ENCODE measurements at places on chromosomes 4 and X.
A peak's percentile ranks its signal among the peaks of the same experiment; 100 is the strongest.

- no peak for DNase-seq
These were observed 107.7 kb downstream of the CAMK2D start for GRCh38 chr4:113653871-113654270.

- DNase-seq = no peak
These were observed 80.4 kb downstream of the WFS1 start for GRCh38 chr4:6349896-6350603.

DNA sequence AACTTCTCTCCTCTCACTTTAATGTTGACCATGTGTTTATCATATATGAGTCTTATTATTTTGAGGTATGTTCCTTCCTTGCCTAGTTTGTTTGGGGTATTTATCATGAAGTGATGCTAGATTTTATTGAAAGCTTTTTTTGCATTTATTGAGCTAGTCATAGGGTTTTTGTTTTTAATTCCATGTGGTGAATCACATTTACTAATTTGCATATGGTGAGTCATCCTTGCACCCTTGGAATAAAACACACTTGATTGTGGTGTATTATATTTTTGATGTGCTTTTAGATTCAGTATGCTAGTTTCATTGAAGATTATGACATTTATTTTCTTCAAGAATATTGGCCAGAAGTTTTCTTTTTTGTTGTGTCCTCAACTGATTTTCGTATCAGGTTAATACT, 464.6 kb downstream of the PCDH18 start:
- no peak for DNase-seq

GRCh38 chr4:8182858-8183725, 16.0 kb upstream of the SH3TC1 start:
- DNase-seq = no peak

DNA sequence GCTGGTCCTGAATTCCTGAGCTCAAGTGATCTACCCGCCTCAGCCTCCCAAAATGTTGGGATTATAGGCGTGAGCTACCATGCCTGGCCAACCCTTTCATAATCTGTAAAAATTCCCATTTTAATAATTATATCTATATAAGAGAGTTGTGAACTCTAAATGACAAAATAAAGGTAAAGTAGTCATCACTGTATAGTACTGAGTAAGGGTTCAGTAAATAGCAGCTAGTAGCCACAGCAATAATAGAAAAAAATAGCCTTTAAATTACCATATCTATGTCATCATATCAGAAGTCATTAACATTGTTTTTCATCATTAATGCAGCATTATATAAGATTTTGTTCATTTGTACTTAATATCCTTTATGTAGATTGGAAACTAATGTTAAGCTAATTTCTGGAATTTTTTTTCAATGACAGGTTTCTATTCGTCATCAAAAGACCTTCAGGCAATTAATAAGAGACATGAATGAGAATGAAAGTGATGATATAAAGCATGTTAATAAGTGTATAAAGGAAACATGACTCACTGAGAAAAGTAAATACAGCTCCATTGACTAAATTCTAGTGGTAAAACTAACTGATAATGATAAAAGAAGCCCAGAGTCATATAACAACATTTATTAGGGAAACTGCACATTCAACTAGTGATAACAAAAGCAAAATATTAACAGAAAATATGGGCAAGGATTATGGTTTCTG, 85.9 kb upstream of the UGT8 start:
- DNase-seq = no peak

DNA sequence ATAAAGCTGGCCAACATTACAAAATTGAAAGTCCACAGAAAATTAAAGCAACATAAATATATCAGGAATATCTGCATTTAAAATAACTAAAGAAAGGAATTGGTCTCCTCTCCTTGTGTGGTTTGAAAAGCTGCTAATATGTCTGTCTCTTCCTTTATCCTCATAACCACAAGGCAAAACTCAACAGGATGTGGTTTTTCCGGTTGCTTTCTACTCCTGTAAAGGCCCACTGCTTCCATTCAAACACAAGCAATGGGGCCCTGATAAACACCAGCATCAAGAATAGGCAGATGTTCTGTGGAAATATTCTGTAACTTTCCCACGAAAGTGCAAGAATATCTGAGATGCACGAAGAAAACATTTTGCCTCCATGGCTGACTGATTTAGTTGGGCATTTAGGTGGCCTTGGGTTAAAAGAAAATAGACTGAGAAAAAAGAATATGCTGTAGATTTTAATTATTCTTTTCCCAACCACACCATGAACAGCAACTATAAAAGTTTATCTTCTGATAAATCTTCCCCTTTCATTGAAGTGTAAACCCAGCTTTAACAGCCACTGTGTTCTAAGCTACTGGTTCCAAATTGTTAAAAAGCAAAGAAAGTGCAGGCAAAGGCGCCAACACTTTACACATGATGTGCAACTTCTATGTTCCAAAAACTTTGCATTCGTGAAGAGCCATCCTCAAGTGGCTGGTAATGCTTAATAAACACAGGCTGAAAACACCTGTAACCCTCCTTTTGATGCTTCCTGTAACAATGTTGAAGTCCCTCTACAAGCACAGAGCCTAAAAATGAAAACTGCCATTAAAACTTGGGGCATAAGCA, 50.5 kb upstream of the NDST3 start:
- DNase-seq = no peak

DNA sequence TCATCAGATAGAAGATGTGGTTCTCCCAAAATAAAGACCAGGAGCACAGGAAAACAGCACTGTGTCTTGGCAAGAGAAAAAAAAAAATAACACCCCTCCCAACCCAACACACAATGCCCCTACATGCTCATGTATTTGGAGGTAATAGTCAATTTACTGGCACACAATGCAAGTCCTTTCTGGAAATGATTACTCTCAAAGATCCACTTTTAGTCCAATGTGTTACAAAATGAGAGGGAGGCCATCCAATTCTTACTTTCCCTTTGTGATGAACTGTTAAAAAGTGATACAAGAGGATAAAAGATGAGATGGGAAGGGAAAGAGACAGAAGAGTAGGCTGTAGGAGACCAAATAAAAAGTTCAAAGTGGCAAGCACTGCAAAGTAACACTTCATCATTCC, 180.3 kb upstream of the DKK2 start:
- DNase-seq = no peak

DNA sequence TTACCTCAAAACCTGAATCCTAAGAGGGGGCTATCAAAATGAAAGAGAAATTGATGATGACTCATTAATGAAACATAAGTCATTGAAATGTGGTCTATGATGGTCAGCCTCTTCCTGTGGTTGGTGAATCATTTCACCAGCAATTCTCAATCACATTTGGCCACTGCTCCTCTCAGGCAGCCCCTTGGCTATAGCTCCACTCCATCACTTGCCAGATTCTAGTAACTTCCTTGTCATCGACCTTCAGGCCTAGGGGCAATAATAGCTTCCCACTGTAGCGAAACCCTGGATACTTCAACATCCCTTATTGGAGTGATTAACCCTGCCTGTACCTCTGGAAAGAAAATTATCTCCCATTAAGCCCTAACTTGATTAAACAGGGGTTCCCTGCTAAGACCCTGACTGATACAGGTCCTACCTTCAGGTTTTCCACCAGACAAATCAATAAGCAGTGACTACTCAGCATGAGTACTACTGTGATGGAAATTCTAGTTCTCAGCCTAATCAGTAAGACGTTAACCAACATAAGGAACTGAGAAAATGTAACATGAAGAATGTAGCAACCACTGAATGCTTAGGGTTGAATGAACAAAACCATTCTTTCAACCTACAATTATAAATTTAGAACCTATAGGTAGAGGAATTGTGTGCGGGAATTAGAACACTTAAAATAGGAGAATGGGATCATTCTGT, 30.4 kb downstream of the ADH7 start:
- DNase-seq = no peak

GRCh38 chr4:105741548-105741947, 33.0 kb downstream of the GSTCD start:
- no peak for DNase-seq

DNA sequence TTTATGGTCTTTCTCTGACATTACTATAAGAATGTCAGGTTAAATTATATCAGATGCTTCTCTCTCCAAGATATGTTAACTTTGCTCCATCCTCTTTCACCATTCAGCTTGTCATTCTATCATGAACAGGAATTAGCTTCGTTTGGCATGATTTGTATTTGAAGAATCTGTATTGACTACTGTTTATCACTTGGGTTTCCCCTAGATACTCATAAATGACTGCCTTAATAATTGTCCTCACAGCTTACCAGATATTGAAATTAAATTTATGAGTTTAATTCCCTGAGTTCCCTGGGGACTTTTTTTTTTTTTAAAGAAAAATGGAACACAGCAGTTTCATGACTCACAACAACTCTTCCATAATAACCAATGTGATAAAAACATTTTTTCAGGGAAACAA, 76.2 kb upstream of the EOLA2 start:
- no peak for DNase-seq

GRCh38 chr4:47068986-47069385, 37.6 kb downstream of the GABRB1 start:
- DNase-seq = no peak

DNA sequence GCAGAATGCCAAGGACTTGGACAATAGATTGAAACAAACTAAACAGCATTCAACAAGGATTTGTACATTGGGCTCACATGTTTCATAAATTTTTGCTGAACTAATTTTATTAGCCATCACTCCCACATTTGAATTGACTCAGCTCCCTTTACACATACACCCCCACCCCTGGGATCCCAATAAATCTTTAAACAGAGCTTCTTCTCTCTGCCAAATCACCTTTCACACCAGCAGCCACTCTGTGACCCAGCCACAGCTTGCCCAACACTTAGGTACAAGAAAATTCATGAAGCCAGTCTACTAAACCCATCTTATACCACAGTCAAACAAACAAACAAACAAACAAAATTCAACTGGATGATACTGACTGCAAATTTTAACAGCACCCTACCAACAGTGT, 21.6 kb downstream of the PHKA2 start:
- DNase-seq = no peak

GRCh38 chrX:129433945-129434344, 89.3 kb downstream of the SMARCA1 start:
- DNase-seq = no peak

DNA sequence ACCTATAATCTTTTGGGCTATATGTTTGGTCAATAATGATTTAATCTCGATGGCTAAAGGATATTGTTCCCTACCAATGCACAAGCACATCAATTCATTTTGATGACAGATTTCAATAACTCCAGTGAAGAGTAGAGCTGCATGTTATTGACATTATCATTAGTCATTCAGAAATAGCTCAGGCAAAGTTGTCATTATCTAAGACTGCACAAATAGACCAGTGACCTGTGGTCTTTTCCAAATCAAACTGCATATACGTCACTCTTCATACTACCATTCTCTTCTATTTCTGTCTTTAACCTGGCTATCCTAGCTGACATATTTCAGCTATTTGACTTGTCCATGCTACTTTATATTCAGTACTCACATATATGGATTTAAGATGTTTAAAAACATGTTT, 1050.8 kb downstream of the C4orf33 start:
- no peak for DNase-seq

DNA sequence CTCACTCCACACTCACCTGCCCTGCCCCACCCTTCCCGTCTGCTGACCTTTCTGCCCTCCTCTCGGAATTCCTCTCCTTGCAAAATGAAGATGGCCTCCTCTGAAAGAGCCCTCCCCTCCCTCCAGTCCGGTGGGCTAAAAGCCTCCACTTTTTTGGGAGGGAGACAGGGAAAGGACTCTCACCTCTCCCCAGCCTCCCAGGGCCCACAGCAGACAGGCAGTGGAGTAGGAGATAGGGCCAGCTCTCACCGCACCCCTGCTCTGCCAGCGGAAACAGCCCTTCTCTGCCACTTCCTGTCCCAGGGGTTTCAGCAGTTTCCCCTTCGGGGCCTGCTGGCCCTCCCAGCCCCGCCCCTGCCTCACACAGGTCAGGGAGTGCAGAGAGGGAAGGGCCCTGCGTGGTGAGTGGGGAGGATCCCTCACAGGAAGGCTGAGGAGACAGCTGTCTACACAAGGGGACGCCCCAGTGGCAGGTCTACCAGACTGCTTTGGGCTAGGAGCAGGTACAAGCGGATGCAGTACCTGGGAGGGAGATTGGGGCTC, 18.2 kb downstream of the ELF4 start:
- peak; percentile 94 for DNase-seq

DNA sequence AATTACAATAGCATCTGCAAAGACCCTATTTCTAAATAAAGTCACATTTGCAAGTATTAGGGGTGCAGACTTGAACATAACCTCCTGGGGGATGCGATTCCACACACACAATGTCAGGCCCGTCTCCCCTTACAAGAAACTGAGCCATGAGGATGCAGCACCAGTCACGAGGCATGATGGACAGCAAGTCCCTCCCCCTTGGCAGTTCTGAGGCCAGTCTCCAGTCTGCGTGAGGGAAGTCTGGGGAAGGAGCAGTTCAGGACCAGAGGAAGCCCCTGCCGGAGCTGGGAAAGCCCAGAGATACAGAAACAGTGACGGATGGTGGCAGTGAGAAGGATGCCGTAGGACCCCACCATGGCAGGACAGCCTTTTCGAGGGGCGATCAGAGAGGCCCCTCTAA, 9.4 kb downstream of the FAM53A start:
- no peak for DNase-seq

DNA sequence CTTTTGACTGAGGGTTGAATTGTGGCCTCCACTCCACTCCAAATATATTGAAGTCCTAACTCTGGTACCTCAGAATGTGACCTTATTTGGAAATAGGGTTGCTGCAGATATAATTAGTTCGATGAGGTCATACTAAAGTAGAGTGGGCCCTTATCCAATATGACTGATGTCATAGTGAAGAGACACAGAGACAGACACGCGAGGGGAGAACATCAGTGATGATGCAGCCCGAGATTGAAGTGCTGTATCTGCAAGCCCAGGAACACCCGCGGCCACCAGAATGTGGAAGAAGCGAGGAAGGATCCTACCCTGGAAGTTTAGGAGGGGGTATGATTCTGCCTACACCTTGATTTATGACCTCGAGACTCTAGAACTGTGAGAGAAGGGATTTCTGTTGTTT, 279.0 kb downstream of the ANKRD50 start:
- no peak for DNase-seq

DNA sequence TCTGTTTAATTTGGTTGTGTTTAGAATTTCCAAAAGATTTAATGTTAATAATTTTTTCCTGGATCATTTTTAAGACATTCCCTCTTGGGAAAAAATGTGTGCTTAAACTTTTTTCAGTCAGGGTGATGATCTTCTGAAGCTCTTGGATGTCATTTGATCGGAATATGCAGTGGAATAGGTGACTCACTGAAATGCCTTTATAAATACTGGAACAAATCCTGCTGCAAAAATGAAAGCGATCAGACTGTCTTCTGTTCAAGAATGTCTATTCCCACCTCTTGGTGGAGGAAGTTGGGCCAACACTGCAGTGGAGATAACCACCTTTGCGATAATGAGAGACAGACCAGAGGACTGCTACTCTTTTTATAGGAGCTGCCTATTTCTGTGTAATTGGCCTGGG, 46.7 kb downstream of the LARP1B start:
- no peak for DNase-seq

Data from activated naive CD4-positive, alpha-beta T cell treated with anti-CD3 and anti-CD28 coated beads, Interleukin-2, amount 10 ng/mL, durations not matched to agents 7 days and 5 days (primary cell).